ENCODE measurements at places on chromosomes 16 and 17.

- no peak for DNase-seq
Observed at GRCh38 chr16:84302111-84302954, 7.7 kb downstream of the WFDC1 start.

- no peak for DNase-seq
Observed at GRCh38 chr17:5437721-5438317, 1.1 kb downstream of the C1QBP start.

DNA sequence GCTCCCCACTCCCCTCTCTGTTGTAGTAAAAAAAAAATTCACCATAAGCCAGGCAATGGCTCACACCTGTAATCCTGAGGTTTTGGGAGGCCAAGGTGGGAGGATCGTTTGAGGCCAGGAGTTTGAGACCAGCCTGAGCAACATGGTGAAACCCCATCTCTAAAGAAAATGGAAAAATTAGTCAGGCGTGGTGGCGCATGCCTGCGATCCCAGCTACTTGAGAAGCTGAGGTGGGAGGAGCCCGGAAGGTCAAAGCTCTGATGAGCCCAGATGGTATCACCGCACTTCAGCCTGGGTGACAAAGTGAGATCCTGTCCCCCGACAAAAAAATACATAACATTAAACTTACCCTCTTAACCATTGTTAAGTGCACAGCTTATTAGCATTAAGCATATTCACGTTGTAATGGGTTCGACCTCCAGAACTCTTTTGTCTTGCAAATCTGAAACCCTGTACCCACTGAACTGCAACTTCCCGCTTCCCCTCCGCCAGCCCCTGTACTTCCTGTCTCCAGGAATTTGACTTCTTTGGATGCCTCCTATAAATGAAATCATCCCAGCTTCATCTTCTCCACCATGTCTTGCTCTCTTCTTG, 66.8 kb downstream of the CRISPLD2 start:
- no peak for DNase-seq

- DNase-seq: no peak
Observed at GRCh38 chr16:71360378-71360777, 1.9 kb downstream of the CALB2 start.

DNA sequence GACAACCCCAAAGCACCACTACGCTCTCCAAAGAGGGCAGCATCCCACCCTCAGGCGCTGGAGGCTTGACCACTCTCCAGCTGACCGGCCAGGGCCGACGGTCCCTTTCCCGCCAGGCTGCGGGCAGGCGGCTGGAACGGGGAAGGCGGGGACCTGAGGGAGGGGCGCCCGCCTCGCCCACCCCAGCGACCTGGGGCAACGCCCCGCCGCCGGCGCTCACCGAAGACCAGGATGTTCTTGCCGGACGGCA, 431 bp downstream of the DYNC1LI2 start:
- no peak for DNase-seq

Measured in stimulated activated CD4-positive, alpha-beta T cell treated with anti-CD3 and anti-CD28 coated beads, Interleukin-15, amount 100 ng/mL, for 48 hours (primary cell).